ENCODE measurements at places on chromosomes 6 and 20.

GRCh38 chr6:96851858-96852257 lies 14.6 kb upstream of the GPR63 start:
- DNase-seq: no peak

DNA sequence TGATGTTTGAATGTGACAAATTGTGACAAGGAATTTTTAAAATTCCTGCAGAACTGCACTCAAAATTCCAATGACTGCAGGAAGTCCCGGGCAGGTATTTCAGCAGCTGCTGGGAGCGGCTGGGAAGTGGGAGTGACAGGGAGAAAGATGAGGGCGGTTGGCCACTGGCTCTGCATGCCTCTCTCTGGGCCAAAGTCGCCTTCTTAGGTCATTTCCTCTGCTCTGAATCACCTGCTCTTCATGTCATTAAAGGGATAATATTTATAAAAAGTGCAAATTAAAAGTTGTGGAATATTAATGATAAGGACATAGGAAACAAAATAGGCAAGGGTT lies 43.9 kb downstream of the RAMACL start:
- DNase-seq: no peak

GRCh38 chr6:45886776-45887175 lies 128.9 kb downstream of the CLIC5 start:
- DNase-seq: no peak

- DNase-seq: no peak
These were observed 55.7 kb downstream of the SH3BGRL2 start for GRCh38 chr6:79686707-79687309.

- no peak for DNase-seq
These were observed 11.3 kb downstream of the ZFP64 start for GRCh38 chr20:52180180-52180840.

- DNase-seq: no peak
These were observed 25.0 kb downstream of the HEBP2 start for GRCh38 chr6:138428944-138429598.

GRCh38 chr6:155623450-155624178 lies 168.0 kb upstream of the NOX3 start:
- DNase-seq: no peak

DNA sequence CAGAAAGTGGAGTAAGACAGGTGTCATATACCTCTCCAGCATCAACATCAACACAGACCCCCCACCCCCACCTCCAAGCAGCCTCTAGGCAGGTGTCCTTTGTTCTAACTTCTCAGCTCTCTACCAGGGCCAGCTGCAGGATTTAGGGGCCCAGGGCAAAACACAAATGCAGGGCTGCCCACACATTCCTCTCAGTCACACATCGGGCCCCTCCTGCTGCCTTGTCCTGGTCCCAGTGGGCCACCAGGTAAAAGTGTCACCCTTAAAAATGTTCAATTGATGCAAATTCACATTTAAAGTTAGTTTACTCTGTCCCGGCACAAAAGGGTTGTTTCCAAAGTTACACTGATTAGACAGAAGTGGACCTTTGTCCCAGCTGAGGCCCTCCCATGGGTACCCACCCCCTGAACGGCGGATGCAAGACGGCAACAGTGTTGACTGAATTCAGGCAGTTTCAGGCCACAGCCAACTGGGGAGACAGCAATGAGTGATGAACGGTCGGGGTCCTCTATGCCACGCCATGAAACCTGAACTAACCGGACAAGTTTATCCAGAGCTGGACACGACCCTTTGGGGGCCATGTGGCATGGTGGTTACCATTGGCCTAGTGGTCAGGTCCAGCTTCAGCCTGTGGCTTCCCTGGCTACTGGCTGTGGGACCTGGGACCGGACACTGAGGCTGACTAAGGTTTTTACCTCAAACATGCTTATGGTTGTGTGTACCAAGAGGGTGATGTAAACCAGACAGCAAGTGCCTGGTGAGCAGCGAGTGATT lies 52.2 kb upstream of the UNC93A start:
- no peak for DNase-seq

DNA sequence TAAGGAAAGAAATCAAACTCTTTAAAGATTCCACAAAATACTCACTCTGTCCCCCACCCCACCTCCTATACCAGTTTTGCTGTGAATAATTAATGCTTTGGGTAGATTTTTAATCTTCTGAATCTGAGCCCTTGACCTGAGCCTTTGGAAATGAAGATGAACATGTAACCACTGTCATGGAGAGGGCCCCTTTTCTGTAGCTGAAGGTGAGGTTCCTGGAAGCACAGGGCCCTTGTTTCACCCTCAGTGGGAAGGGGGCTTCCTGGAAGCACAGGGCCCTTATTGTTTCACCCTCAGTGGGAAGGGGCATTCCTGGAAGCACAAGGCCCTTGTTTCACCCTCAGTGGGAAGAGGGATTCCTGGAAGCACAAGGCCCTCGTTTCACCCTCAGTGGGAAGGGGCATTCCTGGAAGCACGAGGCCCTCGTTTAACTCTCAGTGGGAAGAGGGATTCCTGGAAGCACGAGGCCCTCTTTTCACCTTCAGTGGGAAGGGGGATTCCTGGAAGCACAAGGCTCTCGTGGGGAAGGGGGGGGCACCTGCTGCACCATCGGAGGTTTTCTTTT lies 75.7 kb downstream of the DACT2 start:
- DNase-seq: no peak

- DNase-seq: no peak
These were observed 4.2 kb downstream of the FOXC1 start for GRCh38 chr6:1613688-1614447.

DNA sequence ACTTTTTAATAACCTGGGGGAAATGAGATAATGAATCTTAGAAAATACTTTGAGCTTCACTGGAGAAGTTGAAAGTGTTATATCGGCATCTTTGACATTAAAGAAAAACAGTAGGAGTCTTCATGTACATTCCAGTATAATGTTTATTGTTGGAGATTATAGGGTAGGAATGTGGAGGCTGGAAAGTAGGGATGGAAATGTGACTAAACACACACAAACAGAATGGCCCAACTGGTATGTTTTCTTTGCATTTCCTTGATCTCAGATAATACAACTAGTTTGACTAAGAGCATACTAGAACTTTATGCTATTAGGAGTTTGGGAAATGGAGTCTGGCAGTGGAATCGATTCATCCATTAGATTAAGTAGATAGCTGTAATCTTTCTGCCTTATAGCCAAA lies 10.1 kb upstream of the BAG2 start:
- DNase-seq: no peak

- DNase-seq: no peak
These were observed 322.6 kb upstream of the MOCS1 start for GRCh38 chr6:40256831-40257230.

- DNase-seq: no peak
These were observed 72.1 kb downstream of the FOXA2 start for GRCh38 chr20:22511943-22512910.

GRCh38 chr6:35605600-35605999 lies 83.1 kb downstream of the FKBP5 start:
- DNase-seq: no peak

DNA sequence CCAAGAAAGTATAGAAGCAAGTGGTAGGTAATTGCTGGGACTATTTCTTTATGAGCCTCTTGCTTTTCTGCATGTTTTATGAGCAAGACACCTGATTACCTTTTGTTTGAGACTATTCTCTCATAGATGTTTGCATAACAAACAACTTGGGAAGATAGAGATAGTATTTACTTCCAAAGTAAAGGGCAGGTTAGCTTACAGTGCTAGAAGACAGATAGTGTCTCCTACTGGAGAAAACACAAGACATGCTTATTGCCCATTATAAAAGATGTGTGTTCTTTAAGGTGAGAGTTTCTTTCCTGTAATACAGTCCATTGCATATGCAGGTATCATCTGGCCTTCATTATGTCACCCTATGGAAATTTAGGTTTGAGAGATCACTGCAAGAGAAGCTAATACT lies 174.2 kb upstream of the FUT9 start:
- DNase-seq: no peak

- DNase-seq: no peak
These were observed 3.4 kb downstream of the ADA start for GRCh38 chr20:44648068-44648467.

DNA sequence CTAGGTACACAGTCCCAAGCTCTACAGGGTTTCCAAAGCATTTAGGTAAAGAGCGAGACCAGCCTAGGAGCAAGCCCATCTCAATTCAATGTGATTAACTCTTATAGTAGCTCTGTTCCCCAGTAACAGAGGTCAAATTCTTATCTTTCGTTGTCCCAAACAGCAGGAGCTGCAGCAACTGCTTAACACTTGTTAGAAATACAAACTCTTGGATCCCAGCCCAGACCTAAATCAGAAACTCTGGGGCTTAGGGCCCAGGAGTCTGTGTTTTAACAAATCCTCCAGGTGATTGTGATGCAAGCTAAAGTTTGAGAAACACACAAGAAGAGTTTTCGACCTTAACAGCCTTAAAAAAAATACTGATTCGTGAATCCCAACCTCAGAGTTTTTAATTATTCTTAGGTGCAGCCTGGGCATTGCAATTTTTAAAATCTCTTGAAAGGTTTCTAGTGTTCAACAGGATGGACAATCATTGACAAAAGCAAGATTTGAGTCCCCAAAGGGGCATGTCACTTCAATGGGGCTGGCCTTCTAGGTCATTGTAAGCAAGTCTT lies 127.4 kb upstream of the HCRTR2 start:
- DNase-seq: no peak

DNA sequence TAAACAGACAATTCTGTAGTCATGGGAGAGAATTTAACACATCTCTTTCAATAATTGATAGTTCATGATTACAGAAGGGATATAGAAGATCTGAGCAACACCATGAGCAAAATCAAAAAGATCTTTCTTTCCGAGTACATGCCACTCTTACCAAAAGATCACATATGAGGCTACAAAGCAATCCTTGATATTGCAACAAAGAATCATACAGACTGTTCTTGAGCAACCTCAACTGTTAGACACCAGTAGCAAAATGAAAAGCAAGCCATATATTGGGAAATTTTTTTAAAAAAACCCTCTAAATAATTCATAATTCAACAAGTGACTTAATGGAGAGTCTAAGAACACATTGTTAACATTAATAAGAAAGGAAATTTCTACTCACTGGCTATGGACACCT lies 3.6 kb upstream of the CD83 start:
- DNase-seq: no peak

- no peak for DNase-seq
These were observed 41.5 kb downstream of the GCM1 start for GRCh38 chr6:53107091-53107490.

DNA sequence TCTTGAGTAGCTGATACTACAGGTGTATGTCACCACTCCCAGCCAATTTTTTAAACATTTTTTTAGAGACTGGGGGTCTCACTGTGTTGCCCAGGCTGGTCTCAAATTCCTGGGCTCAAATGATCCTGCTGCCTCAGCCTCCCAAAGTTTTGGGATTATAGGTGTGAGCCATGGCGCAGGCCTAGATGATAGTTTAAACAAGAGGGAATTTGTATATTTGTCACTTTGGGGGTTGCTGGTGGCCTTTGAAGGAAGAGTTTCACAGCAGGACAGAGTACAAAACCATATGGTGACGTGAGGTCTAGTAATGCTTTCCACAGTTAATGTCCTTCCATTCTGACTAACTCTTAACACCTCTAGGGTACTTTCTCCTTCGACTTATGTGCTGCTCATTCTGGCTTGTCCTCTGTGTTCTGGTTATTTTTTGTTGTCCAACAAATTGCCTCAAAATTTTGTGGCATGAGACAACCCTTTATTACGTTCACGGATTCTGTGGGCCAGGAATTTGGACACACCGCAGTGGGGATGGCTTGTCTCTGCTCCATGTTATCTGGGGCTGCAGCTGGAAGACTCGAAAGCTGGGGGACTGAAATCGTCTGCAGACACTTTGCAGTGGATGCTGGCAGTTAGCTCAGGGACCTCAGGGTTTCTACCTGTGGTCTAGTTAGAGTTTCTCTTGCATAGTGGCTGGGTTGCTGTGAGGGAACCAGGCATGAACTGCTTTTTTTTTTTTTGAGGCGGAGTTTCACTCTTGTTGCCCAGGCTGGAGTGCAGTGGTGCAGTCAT lies 23.0 kb upstream of the IER3 start:
- no peak for DNase-seq

GRCh38 chr6:43428112-43428570 lies 800 bp downstream of the ABCC10 start:
- no peak for DNase-seq
